Stimulated activated CD4-positive, alpha-beta T cell treated with anti-CD3 and anti-CD28 coated beads, Interleukin-4, amount 100 ng/mL, for 1 hour (primary cell): ENCODE measurements at places on chromosomes 3 and 15.

GRCh38 chr3:44886561-44886960, 12.2 kb downstream of the TGM4 start:
- no peak for DNase-seq

GRCh38 chr3:55244247-55244646, 242.9 kb downstream of the WNT5A start:
- DNase-seq: no peak

DNA sequence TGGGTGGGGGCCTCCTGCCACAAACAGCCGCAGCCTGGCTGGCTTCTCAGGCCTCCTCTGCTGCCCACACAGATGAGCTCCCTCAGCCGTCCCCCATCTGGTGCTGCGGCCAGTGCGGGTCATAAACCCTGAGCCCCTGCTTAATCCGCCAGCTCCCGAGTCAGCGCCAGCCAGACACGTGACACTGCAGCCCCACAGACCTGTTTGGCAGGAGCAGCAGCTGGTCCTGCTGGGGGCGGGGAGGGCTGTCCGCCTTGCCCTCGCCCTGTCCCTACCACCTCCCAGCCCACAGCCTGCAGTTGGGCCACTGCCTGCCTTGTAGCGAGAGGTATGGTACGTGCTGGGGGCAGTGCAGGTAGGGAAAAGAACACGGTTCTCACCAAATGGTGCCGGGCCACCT, 86.2 kb downstream of the IQSEC1 start:
- DNase-seq: no peak

DNA sequence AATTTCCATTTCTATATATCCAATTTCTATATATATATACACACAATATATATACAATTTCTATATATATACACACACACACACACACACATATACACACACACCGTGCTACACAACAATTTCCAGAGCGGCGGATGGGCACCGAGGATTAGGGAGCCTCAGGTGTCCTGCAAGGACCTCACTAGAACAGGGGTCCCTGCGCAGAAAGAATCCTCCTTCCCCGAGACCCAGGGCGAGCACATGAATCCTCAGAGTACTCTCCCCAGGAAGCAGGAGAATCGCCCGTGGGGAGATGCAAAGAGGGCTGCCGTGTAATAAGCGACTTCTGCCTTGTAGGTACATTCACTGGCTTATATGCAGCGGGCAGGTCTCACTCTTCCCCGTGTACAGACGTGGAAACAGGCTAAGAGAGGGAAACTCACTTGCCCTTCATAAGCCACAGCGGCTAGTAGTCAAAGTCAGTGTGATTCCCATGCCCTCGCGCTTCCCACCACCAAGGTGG, 467 bp downstream of the PIF1 start:
- no peak for DNase-seq

DNA sequence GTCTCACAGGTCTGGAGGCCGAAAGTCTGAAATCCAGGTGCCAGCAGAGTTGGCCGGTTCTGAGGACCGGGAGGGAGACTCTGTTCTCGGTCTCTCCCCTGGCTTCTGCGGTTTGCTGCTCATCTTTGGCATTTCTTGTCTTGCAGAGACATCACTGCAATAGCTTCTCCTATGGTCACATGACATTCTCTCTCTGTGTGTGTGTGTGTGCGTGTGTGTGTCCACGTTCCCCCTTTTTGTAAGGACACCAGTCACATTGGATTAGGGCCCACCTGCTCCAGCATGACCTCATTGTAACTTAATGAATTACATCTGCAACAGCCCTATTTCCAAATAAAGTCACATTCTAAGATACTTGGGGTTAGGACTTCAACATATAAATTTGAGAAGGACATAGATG, 12.4 kb upstream of the ATP10A start:
- DNase-seq: no peak

DNA sequence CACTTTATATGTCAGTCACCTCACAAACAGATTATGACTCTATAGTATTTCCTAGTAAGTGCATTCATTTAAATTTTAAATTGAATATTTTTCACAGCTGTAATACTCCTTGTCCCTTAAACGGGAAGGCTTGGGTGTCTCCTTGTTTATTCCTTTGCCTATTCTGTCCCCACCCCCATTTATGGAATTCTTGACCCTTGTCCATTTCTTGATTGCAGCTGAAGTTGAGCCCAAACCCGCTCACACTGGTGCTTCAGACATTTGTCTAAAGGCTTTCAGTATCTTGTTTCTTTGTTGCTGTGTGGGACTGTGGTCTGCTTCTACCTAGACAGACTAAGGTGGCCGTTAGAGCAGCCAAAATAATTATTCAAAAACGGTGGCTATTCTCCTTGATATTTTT, 449.7 kb downstream of the FOXP1 start:
- no peak for DNase-seq

DNA sequence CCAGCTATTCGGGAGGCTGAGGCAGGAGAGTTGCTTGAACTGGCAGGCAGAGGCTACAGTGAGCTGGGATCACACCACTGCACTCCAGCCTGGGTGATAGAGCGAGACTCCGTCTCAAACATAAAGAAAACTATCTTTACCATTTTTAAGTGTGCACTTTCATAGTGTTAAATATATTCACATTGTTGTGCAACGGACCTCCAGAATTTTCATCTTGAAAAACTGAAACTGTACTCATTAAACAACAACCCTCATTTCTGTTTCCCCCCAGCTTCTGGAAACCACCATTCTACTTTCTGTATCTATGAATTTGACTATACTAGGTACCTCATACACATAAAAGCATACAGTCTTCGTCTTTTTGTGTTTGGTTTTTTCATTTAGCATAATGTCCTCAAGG, 375.1 kb downstream of the SHQ1 start:
- DNase-seq: no peak

DNA sequence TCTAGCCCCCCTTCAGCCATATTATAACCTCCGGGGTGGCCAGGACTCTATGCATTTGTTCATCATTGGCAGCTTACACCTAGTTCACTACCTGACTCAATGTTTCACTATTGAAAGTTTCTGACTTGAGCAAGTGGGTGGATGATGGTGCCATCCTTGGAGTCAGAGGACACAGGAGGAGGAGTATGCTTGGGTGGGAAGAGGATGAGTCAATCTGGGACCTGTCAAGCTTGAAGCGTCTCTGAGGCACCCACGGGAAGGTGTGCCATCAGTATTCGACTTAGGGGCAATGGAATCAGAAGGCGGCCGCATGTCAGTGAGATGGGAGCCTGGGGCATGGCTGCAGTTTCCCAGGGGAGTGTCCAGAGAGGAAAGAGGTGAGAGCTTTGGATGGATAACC, 133.3 kb downstream of the EPHB1 start:
- no peak for DNase-seq

DNA sequence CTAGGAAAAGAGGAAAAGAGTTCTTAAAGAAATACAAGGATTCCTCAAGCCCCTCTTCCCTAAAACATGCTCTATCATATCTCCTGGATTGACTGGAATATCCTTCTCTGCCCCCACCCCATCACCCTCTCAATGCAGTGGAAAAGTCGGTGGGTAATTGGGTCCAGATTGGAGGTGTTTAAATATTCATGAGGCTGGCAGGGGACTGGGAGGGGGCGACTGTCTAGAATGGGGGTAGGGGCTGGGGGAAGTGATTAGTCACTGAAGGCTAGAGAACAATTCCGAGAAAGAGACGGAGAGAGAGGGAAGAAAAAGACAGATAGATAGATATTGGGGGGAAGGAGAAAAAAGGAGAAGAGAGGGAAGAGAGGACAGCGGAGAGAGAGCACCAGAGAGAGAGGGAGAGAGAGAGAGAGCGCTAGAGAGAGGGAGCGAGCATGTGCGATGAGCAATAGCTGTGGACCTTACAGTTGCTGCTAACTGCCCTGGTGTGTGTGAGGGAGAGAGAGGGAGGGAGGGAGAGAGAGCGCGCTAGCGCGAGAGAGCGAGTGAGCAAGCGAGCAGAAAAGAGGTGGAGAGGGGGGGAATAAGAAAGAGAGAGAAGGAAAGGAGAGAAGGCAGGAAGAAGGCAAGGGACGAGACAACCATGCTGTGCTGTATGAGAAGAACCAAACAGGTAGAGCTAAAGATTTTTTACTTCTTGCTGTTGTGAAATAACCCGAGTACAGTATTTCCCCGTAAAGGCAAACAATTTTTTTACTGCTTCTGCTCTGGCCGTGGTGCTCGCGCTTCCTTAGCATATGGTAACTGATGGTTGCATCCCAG, at the start of gene GAP43:
GAP43 (plus strand) TSS at position 467 of the 825 bp plus-strand sequence; CDS start at position 647, 180 bp downstream.
- DNase-seq: no peak

- DNase-seq: no peak
Measured at GRCh38 chr3:63753567-63753966, 65.5 kb upstream of the C3orf49 start.

- no peak for DNase-seq
Measured at GRCh38 chr15:65375871-65376607, 1.8 kb downstream of the IGDCC3 start.

DNA sequence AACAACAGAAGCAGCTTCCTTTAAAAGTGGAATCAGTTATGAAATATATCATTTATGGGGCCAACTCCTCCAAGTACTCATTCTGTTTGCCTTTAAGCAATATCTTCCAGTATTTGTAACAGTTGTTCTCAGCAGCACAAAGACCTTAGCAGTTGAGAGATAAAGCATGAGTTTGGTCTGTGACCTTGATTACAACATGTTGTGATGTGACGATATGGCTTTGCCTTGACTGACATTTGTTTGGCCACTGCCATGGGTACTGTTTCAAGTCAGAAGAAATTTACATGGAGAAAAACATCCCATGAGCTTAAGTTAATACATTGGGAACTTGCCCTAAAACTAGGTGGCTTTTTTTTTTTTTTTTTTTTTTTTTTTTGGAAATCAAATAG, 175.1 kb upstream of the KBTBD8 start:
- DNase-seq: no peak

GRCh38 chr15:36831125-36831903, 251.9 kb downstream of the CDIN1 start:
- no peak for DNase-seq

DNA sequence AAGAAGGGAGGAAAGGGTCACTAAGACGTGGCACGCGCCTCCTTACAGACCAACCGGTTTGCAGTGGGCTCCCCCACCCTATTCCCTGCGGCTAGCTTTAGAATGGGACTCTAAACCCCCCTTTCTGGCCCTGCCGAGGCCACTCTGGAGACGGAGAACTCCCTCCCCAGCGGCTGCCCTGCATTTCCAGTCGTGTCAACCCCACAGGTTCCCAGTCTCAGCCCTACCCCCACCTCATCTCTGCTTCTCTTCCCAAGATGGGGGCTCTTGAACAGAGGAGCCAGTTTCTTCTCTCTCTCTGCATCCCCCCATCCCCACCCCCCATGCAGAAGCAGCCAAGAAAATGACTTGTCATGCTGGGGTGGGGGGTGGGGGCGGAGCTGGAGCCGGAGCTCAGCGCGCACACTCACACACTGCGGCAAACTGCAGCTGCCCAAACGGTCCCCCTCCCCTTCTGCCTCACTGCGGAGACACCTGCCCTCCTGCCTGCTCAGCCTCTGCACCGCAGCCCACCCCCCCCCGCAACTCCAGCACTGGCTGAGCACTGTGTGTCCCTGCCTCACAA, 871 bp downstream of the MAP1A start:
- peak; percentile 10 for DNase-seq

GRCh38 chr15:100922192-100923040, 3.3 kb downstream of the LRRK1 start:
- DNase-seq: no peak

DNA sequence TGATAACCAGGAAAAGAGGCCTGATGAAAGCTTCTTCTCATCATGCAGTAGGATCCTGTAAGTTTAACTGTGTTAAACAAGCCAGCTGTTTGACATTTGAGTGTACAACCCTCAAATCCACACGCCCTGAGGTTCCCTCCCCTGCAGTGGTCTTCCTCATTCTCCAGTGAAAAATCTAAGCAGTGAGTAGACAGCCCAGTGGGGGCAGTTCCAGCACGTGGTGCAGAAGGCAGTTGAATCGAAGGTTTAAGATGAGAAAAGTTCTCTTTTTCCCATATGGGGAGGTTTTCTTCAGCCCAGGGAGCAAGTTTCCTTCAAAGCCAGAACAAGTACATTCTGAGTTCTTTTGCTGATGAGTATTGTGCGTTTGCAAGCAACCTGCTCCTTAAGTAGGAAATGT, 174.5 kb downstream of the NR2F2 start:
- DNase-seq: no peak

GRCh38 chr3:41833628-41834027, 128.3 kb downstream of the ULK4 start:
- DNase-seq: no peak

DNA sequence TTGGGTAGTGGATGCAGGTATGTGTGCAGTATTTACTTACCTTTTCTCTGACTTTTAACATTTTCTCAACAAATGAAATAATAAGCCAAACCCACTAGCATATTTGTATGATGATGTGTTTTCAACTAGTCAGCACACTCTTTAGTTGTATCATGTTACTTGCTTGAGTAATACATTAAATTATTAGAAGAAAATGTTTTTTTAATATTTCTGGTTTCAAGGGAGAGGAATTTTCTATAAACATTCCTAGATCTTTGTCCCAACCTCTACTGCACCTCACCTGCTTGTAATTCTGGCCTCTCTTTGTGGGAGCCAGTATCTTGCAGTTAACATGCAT, 161.8 kb upstream of the CBLB start:
- DNase-seq: no peak

DNA sequence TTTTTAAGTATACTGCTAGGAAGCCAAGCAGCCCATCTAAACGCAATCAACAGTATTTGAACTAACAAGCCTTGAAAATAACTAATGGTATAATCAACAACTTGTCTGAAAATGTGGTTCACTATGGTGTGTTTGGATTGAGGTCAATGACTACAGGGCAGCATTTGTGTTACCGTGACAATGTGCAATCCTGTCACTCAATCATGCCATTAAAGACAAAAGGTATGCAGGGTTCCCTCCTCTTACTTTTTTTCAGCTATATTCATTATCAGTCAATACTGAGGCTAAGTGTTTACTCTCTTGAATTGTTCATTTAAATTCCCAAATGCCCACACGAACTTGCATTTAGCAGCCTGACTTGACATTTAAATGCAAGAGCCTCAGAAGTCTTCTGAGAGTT, 1099.3 kb upstream of the EPHA6 start:
- DNase-seq: no peak

DNA sequence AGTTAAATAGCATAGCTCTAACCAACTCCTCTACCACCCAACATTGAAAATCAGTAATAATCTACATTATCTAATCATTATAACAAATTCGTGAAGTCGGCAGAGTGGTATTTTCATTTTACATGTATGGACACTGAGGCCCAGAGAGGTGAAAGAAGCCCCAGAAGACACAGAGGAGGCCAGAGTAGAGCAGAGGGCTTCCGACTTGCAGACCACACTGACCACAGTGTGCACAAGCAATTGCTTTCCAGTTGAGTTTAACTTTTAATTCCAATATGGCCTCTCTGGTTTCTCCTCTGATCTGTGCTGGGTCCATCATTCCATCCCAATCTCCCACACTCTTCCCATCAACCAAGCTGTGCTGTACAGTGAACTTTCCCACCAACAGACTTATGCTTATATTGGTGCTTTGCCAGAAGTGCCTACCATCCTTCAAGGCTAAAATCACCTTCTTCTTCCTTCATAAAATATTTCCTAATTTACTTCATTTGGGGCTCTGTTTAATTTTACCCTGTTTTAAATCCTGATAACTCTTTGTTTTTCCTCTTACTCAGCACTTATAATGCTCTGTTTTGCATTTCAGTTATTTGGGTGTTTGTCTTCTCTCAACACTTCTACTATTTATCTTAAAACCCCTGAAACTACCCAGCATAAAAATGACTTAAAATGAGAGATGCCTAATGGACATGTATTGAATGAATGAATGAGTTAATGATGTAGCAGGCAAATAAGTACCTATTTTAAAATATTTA, 81.8 kb upstream of the TNFSF10 start:
- DNase-seq: no peak

GRCh38 chr3:124791142-124791541, 60.9 kb downstream of the UMPS start:
- DNase-seq: no peak

GRCh38 chr3:119177321-119177720, 3.9 kb downstream of the UPK1B start:
- no peak for DNase-seq
